ENCODE measurements at places on chromosomes 2 and 18.
A peak's percentile ranks its signal among the peaks of the same experiment; 100 is the strongest.

GRCh38 chr18:63775166-63775730 lies at the start of gene SERPINB7:
Gene SERPINB7 (plus strand): TSS chr18:63775418. CDS start chr18:63782373, 6,955 bp downstream.
- H3K27me3 ChIP-seq: no peaks in the 10 kb centered on the region
- no peak for DNase-seq
- no peaks in the 10 kb centered on the region for H3K36me3 ChIP-seq
- peaks cover 21% of the 10 kb centered on the region for H3K4me1 ChIP-seq
- no peak within 1 kb of the TSS for H3K4me3 ChIP-seq
- peak within 1 kb of the TSS; percentile 32 for H3K27ac ChIP-seq

- H3K27me3 ChIP-seq: no peaks in the 10 kb centered on the region
- peak overlapping the region; percentile 30 for H3K27ac ChIP-seq
- peaks cover 7% of the 10 kb centered on the region for H3K4me1 ChIP-seq
- H3K4me3 ChIP-seq: no peak overlapping the region
- no peaks in the 10 kb centered on the region for H3K36me3 ChIP-seq
Measured at GRCh38 chr2:222709191-222709891, 37.9 kb downstream of the MOGAT1 start.

- H3K4me3 ChIP-seq: no peak overlapping the region
- no peak overlapping the region for H3K27ac ChIP-seq
- peaks cover 42% of the 10 kb centered on the region for H3K4me1 ChIP-seq
- no peaks in the 10 kb centered on the region for H3K36me3 ChIP-seq
Measured at GRCh38 chr2:15747603-15748471, 156.2 kb downstream of the DDX1 start.

- no peak overlapping the region for H3K4me3 ChIP-seq
- H3K27ac ChIP-seq: no peak overlapping the region
- H3K4me1 ChIP-seq: peaks cover 29% of the 10 kb centered on the region
- no peaks in the 10 kb centered on the region for H3K27me3 ChIP-seq
- DNase-seq: no peak
- H3K36me3 ChIP-seq: peaks cover 41% of the 10 kb centered on the region
Measured at GRCh38 chr2:112010751-112011150, 44.3 kb upstream of the TMEM87B start.

GRCh38 chr2:219612577-219613286 lies 14.7 kb upstream of the SLC4A3 start:
- no peaks in the 10 kb centered on the region for H3K4me1 ChIP-seq
- peaks cover 5% of the 10 kb centered on the region for H3K36me3 ChIP-seq
- no peak for DNase-seq
- no peak overlapping the region for H3K4me3 ChIP-seq
- H3K27me3 ChIP-seq: no peaks in the 10 kb centered on the region

DNA sequence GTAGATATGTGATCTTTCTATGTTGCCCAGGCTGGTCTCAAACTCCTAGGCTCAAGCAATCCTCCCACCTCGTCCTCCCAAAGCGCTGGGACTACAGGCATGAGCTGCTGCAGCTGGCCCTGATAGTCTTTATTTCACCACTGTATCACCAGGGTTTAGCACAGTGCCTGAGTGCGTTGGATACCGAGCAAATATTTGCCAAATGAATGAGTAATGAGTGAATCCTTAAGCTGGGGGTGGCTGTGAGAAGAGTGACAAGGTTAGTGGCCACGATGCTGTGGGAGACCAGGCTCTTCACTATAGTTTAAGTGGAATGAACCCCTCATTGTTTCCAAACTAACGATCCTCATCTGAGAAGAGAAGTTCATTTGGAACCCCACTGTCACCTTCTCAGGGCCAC lies 60.8 kb upstream of the FAM136A start:
- H3K4me1 ChIP-seq: no peaks in the 10 kb centered on the region
- no peak overlapping the region for H3K27ac ChIP-seq
- H3K27me3 ChIP-seq: no peaks in the 10 kb centered on the region
- DNase-seq: no peak
